Spleen (tissue), 13 donors: ENCODE measurements at places on chromosomes 7 and 10. TPM values are rescaled to one million over a fixed set of nuclear protein-coding genes. Genes with fewer than 3 reads are reported as not detected.
A peak's percentile ranks its signal among the peaks of the same experiment; 100 is the strongest.

- DNase-seq = no peak
Measured at GRCh38 chr10:84308021-84308420, 20.4 kb upstream of the CCSER2 start.

DNA sequence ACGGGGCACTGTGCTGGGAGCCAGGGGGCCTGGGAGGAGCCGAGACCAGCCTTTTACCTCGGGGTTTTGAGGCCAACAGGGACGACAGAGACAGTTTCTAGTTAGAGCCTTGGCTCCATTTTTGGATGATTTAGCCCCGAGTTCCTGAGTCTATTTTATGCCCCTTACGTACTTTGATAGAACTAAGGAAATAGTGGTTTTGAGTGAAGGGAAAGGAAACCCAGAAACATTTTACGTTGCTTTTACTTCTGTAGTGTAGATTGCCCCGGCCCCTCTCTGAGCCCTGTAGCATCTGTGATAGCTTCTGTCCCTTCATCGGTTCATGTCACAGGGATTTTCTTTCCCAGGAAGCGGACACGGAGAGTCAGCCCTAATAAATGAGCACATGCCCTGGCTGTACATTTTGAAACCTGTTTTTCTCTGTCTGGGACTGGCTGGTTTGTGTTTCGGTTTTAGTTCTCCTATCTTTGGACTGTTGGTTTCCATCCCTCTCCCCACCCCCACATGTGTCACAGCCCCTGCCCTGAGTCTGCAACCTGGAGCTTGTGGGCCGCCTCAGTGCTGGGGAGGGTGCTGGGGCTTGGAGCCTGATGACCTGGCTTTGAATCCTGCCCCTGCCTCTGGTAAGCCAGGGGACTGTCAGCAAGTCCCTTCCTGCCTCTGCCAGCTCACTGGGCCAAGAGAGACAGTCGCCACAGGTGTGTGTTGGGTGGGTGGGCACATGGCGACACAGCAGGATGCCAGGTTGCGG, 6.9 kb upstream of the ORAI2 start:
- peak; percentile 94 for DNase-seq

DNA sequence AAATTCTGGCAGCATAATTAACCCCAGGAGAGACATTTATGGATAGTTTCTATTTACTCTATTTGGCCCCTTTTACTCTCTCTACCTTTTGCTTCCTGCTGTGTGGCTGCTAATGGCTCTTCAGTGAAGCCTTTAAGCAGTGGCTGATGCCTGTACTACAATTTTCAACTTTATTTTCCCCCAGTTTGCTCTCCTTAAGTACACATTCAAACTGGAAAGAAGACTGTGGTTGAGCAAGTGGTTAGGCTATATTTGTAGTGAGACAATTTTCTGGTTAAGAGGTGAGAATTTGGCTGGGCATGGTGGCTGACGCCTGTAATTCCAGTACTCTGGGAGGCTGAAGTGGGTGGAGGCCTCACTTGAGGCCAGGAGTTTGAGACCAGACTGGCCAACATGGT, 8.5 kb upstream of the RSBN1L start:
- DNase-seq = no peak

- DNase-seq = no peak
Measured at GRCh38 chr10:70364772-70365091, 17.7 kb downstream of the LRRC20 start.

GRCh38 chr10:88389456-88389855, 193.7 kb downstream of the RNLS start:
- DNase-seq = no peak

GRCh38 chr7:104960741-104961448, 53.1 kb upstream of the KMT2E start:
- DNase-seq = no peak

GRCh38 chr7:71733107-71733870, 601.3 kb downstream of the GALNT17 start:
- peak; percentile 89 for DNase-seq

DNA sequence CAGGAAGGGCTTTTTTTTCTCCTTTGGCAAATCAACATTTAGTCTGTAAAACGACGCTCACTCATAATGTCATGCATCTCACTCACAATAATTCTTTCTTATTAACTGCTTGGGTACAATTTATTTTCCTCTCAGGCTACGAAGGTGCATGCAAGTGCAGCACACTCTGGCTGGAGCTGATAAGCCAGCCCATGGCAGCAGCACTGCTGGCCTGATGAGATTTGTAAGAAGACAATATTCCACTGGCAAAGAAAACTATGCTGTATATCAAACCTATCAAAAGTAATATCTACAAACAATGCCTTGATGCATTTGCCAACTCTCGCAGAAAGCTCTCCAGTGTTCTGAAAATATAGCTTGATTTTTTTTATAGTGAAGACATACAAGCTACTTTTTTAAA, 170.0 kb upstream of the PHF14 start:
- no peak for DNase-seq

- DNase-seq = no peak
Measured at GRCh38 chr10:125423569-125423968, 259.4 kb downstream of the TEX36 start.

DNA sequence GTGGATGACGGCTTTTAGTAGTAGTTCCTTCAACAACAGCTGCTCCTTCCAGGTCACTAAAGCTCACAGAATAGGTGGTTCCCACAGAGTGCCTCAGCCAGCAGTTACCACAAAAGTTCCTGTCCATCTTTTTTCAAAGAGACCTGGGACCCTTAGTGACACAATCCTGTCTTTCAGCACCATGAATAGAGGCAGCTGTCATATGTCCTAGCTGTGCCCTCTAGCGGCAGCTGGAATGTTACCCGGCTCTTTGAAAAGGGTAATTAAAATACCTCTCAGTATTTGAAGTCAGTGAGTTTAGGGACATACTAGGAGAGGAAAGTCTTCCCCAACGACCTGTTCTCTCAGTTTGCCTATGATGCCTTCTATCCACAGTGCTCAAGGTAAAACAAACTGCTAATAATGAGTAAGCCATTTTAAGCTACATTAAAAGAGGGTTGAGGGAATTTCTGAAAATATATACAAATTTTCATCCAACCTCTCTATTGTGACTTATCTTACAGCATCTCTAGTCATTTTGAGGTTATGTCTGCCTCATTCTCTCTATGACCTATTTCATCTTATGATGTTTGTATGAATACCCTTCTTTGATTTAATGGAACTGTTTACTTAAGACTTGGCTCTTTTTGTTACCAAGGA, 290.8 kb downstream of the NXPH1 start:
- DNase-seq = no peak

GRCh38 chr10:124425227-124425962, 6.7 kb upstream of the OAT start:
- peak; percentile 2 for DNase-seq

GRCh38 chr10:34687434-34688210, 127.5 kb downstream of the PARD3 start:
- no peak for DNase-seq

DNA sequence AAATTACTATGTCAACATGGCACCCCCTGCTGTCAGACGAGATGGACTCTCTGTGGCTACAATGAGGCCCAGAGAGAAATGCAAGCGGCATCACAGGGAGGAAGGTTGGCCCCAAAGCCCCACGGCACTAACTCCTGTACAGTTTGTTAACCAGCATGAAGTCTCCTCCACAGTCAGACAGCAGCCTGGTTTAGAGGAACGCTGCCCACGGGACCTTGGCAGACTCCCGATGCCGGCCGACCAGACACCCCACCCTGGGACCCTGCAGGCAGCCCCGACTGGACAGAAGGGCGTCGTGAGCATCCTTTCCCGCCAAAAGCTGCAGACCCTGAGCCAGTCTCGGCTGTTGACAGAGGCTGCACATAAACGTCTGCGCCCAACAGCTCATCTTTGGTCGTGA, 158.8 kb downstream of the DIP2C start:
- DNase-seq = peak; percentile 56

GRCh38 chr10:86077871-86078638, 288.5 kb downstream of the GRID1 start:
- peak; percentile 47 for DNase-seq

DNA sequence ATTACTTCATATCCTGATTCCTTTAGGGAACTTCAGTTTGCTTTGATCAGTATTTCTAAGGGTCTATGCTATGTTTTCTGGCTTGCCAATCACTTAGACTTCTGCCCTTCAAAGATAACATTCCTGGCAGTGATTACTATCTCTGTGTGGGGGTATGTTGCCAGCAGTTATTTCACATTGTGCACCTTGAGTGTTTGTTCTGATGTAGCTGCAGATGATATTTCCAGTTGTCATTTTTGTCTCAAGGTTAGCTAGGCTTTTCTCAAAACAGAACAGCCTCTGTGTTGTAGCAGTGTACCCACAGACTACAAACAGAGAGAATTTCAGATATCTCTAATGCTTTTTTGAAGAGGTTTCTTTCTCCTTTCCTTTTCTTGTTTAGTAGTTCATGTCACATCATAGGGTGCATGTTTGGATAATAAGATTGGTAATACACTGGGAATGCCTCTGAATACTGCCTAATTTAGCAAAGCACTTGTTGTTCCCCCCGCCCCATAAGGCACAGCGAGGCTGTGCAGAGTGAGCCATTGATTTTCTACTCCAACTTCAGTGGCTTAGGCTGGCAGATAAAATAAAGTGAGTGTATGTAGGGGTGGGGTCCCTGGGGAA, 134.7 kb upstream of the AGR3 start:
- DNase-seq = no peak

DNA sequence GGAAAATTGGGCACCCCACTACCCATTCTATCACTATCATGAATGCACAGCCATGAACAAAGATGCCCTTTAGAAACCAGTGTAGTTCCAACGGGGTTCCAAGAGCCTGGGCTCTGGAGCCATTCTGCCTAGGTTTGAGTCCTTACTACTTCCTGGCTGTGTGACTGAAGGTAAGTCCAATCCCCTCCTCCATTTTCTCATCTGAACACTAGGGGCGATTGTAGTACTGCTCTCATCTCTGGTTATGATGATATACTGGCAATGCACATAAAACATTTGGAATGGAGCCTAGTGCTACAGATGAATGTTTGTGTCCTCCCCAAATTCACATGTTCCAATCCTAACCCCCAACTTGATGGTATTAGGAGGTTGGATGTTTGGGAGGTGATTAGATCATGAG, 28.1 kb upstream of the CDH23 start:
- DNase-seq = no peak

GRCh38 chr7:123271856-123272255, 72.1 kb upstream of the SLC13A1 start:
- no peak for DNase-seq

DNA sequence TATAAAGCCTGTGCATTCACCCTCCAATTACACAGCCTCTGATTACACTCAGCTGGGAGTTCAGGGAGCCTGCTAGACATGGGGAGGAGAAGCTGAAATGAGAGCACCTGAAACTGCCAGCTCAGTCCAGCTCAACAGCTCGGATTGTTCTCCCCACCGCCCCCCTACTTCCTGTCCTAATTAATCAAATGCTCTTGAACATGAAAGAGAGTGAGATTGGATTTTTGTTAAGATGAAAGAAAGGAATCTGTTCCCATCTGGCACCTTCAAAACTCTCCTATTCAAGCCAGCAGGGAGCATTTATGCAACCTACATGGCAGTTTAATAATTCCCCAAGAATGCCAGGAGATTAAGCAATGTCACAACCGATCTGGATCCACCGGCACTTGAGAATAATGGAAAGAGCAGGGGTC, 98.0 kb downstream of the NPSR1 start:
- no peak for DNase-seq

GRCh38 chr7:34837801-34838201, 179.8 kb downstream of the NPSR1 start:
- no peak for DNase-seq

DNA sequence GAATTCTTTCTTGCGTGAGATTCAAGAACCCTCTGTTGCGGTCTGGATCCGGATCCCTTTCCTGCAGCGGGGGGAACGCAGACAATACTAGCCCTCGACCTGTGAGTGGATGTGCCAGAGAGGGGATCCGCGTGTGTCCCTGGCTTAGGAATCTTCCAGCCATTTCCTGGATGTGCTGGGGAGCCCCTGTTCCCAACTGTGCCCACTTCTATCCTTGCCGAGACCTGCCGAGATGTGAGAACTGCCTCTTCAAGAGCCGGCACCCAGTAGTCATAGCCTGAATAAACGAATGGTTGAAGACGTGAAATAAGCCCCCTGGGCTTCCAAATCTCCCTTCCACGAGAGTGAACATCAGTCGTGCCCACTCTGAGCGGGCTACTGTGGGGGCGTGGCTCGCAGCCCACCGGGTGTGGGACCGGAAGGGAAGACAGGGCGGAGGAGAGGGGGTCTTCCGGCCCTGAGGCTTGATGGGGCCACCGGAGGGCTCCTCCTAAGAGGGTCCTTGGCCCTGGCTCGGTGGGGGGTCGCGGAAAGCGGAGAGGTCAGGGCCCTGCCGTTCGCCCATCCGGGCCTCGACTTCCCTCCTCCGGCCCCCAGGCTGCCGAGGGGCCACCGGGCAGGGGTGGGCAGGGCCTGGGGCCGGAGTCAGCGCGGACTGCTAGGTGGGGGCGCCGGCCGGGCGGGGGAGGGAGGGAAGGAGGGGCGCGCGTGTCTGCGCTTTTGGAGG, 1.3 kb upstream of the CCDC136 start:
- no peak for DNase-seq

DNA sequence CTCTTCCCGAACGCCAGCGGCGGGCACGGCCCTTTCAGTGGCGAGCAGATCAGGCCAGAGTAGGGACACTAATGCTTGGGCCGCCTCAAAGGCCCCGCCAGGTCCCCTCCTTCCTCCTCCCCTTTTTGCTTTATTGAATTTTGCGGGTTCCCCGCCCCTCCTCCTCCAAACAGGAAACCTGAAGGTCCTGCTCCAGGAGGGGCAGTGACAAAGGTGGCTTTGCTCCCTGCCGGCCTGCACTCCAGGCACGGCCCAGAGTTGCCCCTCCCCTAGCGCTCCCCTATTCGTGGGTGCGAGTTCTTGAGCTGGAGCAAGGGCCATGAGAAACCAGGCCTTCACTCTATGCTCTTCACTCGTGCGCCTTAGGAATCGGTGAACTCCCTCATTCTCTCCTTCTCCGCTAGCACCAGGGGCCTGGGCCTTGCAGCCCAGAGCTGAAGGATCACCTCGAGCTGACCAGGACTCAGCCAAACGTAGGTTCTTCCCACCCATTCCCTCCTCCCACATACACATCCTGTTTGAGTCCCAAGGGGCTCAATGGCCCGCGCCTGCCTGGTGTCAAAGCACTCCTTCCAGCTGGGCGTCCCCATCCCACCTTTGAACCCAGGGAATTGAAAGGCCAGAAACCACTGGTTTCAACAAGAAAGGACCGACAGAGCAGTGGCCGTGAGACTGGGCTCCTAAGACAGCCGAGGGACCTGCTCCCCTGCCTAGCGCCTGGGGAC, 619 bp upstream of the HOXA6 start:
- DNase-seq = peak; percentile 68

Gene PDZD7
- 0.77 TPM for polyA plus RNA-seq

Gene CCDC3
- polyA plus RNA-seq = 5.3 TPM

Gene ETV1
- polyA plus RNA-seq = 1.5 TPM

Gene NUTM2E
- polyA plus RNA-seq = 0.63 TPM

Gene DDC
- polyA plus RNA-seq = 0.13 TPM

Gene PLEKHS1
- 0.02 TPM for polyA plus RNA-seq
